ENCODE measurements at places on chromosomes 7 and 10.

- no peak for DNase-seq
These were observed 35.2 kb downstream of the GBF1 start for GRCh38 chr10:102280397-102281101.

DNA sequence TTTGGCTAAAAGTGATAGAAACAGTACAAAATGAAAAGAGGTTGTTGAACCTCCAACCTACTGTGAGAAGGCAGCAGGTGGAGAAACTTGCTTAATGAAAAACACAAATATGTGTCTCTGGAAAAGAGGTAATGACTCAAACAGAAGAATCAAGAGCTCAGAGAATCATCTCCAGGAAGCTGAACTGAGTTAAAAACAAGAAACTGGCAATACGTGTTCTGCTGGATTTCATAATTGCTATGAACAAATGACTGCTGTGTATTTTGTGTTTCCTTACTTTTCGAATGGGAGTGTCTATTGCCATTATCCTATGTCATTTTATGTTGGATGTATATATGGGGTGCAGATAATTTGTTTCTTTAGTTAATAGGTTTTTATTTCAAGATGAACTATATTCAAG, 401.1 kb downstream of the DGKB start:
- no peak for DNase-seq

DNA sequence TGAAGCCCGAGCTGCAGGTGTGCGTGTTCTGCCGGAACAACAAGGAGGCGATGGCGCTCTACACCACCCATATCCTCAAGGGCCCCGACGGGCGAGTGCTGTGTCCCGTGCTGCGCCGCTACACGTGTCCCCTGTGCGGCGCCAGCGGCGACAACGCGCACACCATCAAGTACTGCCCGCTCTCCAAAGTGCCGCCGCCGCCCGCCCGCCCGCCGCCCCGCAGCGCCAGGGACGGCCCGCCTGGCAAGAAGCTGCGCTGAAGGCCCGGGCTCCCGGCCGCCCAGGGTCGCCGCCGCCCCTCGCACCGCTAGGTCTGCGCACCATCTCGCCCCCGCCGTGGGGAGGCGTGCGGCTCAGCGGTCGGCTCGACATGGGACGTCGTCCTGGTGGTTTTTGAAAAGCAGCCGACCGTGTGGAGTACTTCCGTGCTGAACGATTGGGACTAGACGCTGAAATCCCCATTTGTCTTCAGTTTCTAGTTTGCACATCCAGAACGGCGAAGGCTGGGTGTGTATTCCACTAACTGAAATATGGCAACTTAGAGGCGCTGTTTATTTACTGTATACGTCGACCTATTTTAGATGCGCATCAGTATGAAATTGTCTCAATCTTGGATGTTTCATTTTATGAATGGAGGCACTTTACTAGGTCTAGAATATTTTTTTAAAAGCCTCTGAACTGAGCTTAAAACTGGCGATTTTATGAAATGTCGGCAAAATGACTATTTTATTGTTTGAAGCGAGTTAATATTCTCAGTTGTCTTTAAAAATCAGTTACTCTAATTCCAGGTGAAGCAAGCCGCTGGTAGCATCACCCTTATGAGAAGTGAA, 1.1 kb downstream of the NANOS1 start:
- DNase-seq = no peak

- DNase-seq = no peak
These were observed 45.5 kb upstream of the PRSS1 start for GRCh38 chr7:142703655-142704305.

DNA sequence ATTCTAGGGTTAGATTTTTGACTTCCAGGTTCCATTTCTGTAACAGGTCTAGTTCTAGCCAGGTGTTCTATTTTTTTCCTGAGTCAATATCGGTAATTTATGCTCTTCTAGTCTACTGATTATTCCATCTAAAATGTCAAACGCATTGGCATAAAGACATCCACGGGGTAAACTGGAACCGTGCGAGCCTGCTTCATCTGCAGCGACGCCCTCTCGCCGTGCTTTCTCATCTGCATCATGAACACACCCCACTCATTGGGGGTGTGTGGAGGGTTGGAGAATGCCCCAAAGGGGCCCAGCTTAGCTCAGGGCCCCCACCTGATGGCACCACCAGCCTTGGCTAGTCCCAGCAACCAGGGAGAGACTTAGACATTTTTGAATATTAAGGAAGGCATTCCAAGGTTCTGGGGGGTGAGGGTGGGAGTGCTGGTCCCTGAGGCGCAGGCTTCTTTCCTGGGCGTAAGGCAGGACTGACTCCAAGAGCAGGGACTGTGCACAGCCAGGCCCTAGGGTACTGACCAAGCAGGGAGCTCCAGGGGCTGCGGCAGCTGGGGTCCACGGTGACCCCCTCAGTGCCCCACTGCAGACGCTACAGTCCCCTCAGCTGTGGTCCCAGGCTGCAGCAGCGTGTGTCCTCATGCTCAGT, 12.9 kb upstream of the CRYGN start:
- no peak for DNase-seq

GRCh38 chr7:80858141-80858903, 60.5 kb downstream of the SEMA3C start:
- no peak for DNase-seq

DNA sequence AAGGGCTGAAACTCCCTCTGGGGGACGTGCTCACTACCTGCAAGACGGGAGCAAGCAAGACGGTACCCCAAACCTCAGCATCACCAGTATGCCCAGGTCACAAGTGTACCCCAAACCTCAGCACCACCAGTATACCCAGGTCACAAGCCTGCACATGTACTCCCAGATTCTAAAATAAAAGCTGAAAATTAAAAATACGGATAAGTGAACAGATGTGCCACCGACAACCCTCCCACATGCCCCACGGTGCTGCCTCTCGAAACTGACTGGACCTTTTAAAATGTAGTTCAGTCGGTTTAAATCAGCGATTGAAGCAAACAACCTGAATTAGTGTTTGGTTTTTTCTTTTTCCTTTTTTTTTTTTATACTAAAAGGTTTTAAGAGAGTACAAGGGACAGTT, 566.5 kb downstream of the DNAJB6 start:
- DNase-seq = no peak

DNA sequence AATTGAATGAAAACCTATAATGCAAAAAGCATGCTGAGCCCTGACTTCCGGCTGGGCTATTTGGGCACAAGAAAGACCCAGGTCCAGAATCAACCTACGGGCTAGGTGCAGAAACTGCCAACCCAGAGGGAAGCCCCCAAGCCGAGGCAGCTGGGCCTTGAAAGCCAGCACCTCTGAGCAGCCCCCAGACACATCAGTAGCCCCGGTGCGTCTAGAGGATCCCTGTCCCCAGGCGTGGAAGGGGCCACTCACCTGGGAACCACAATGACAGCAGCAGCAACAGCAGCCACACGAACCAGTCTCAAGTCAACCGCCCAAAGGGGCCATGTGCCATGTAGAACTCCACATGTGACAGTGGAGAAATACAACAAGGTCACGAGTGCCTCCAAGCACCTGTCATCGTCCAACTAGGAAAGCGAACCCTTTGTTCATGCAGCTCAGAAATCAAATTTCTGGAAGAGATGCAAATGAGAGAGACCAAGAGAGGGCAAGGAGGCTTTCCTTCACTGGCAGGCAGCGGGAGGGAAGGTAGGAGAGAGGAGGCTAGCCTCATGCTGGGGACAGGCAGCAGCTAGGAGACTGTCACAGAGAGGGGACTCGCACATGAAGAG, 57.5 kb upstream of the CHST15 start:
- DNase-seq = no peak

GRCh38 chr7:20776942-20777341, 9.7 kb downstream of the SP8 start:
- no peak for DNase-seq

- DNase-seq = no peak
These were observed 15.3 kb downstream of the TPK1 start for GRCh38 chr7:144820552-144820951.

GRCh38 chr7:11702938-11703337, 129.1 kb downstream of the THSD7A start:
- DNase-seq = no peak

DNA sequence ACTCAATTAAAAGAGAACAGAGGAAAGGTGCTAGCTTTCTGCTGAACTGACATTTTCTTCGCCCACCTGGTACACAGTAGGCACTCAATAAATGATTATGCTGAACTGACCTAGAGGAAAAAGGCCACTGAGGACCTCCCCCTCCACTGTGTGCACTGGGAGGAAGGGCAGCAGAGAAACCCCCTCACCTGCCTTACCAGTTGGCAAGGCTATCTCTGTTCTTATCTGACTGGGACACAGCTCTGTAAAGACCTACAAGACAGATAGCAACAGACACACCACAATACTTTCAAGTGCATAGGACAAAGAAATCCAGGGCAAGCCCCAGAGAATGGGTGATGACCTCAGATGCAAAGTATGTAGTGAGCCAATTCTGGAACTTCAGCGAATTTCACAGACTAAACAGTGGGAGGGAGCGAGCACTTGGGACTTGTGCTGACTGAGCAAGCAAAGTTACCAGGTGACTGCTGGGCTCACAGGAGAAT, 30.4 kb downstream of the PDLIM1 start:
- no peak for DNase-seq

GRCh38 chr10:22849077-22849805, 78.6 kb upstream of the ARMC3 start:
- no peak for DNase-seq

DNA sequence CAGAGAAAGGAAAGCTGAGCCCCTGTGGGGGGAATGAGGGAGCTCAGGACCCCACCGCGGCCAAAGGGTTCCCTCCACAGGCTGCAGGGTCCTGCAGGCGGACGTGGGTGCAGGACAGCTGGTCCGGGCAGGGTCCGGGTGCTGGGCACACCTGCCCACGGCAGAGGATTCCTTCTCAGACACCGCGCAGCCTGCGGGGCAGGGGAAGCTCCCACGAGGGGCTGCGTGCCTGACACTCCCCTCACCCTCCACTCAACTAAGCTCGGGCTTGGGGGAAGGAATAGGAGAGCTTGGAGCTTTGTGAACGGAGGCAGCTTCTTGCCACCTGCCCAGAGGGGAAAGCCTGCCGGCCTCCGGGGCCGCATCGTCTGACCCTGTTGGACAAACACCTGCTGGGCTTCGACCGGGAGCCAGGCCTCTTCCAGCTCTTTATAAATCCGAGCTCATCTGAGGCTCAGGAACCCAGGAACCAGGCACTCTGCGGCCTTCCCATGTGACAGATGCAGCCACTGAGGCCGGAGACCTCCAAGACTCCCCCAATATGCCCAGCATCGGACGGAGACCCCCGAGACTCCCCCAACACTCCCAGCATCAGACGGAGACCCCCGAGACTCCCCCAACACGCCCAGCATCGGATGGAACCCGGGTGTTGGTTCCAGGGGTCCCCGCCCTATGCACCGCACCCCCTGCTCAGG, 97.3 kb downstream of the PDGFA start:
- no peak for DNase-seq

GRCh38 chr10:91681361-91682276, 48.7 kb upstream of the PPP1R3C start:
- DNase-seq = no peak

GRCh38 chr10:77643795-77644468, 6.3 kb upstream of the KCNMA1 start:
- no peak for DNase-seq

DNA sequence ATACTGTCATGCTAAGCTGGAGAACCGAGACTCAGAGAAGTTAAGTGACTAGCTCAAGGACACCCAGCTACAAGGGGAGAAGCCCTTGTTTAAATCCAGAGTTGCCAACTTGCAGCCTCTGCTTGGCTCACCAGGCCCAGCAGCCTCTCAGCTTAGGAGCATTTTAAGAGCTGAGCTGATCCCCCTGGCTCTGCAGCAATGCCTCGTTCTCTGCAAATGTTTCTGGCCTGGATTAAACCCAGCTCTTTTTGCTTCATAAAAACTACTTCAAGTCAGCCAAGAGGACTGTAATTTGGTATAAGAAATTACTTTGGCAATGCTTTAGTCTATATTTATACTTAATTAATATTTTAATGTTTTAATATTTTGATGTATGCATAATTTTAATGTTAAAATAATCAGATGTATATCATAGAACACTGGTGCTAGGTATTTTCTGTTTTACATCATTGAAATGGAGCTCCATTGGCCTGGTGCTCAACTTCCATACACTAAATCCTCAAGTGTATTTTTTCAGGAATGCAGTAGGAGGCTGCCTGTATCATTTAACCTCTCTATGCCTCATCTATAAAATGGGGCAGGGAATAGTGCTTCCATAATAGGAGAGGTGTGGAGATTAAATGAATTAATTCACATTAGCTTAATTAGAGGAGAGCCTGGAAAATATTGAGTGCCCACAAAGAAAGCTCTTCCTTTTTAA, 184.2 kb downstream of the EMX2 start:
- no peak for DNase-seq

DNA sequence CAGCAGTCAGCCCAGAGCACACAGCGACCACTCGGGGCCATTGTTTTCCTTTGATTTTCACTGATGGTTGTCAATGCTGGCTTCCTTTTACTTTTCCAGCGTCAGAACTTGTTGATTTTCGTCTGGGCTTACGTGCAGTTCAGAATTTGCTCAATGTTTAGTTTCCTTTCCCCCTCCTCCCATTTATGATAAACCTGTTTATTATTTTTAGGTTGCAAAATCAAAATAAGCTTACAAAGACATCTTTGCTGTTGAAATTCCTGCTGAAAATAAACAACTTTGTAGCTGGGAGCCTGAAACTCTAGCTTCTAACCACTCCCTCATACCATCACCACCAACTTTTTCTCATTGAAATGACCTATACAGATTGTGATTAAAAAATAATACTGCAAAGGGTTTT, 83.1 kb upstream of the LYZL1 start:
- no peak for DNase-seq

DNA sequence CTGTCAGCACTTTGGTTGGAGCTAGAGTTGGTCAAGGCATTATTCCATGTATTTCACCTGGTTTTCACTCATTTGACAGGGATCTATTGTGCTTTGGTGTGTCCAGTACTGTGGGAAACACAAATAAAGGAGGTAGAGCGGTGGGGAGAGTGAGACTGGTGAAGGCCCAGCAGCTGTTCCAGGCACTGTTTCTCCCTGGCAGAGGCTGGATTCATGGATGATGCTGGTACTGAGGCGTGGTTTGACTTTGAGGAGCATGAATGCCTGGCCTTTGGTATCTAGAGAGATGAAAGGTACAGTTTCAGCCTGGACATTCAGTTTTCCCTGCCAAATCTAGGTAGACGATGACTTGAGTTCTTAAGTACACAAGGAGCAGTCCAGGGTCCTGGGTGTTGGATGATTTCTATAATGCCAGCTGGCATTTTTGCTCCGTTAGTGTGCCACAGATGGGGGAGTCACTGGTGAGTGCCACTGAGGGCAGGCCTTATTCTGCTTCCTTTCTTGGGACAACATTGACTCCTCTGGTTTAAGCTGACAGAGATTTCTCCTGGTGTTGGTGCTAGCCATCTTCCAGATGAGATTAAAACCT, 162.2 kb upstream of the BMPER start:
- no peak for DNase-seq

- DNase-seq = no peak
These were observed 115.3 kb upstream of the BMPER start for GRCh38 chr7:33789871-33790630.

- no peak for DNase-seq
These were observed 8.2 kb downstream of the ANKMY2 start for GRCh38 chr7:16637379-16637778.

DNA sequence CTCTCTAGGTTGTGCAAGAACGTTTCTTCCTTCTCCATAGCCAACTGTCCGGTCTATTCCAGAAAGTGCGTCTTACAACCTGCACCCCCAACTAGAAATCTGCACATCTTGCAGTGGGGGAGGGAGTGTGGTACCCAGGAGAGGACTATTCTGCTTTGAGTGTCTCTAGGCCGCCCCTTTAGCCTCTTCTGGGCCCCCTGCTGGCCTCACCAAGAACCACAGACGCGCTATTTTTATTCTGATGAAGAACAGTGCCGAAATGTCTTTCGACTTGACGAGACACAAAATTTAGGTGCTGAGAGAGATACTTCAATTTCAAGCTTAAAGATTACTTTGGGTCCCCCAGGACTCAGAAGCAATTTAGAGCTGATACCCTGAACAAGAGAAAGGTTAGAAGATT, 1.0 kb downstream of the CNPY1 start:
- DNase-seq = no peak
